ENCODE measurements at places on chromosomes 2 and 18. TPM values are rescaled to one million over a fixed set of nuclear protein-coding genes. Genes with fewer than 3 reads are reported as not detected.

DYNAP gene
- total RNA-seq, result not detected

TMEM169 gene
- total RNA-seq, result 1.6 TPM

DNA sequence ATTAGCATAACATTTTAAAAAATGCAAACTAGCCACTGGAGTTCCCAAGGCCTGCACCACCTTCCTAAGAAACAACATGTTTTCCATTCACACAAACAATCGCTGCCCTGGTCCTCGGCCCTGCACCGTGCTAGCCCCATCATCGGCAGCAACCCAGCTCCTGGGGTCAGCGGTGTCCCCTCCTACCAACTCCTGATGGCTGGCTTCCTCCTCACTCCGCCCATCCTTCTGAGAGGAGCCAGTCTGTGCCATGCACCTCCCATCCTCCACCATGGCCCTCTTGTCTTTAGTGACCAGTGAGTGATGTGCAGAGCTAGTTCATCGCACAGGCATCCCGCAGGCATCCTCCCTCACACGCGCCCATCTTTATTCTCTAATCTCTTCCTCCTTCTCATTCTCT is 81.9 kb downstream of the LONRF2 start:
- no peak for DNase-seq

DNA sequence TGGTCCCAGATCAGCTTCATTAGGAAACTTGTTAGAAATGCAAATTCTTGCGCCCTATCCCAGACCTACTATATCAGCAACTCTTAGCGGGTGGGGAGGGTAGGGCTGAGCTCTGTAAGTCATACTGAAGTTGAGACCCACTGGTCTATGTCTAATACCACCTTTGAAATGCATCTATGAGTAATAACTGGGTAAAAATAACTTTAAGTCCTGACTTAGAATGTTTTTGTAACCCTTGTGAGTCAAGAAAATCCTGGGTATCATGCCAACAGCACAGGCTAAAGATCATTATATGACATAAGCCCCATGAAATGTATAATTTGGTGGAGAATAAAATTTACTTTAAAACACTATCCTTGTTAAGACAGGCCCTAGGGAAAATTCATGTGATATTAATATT is 41.4 kb downstream of the PRKD3 start:
- no peak for DNase-seq

ABCG5 gene
- total RNA-seq, result not detected

Measured in sciatic nerve (tissue), 2 donors.